Activated CD4-positive, alpha-beta T cell treated with anti-CD3 and anti-CD28 coated beads, Interleukin-2, amount 50 U/mL, for 16 hours (primary cell): ENCODE measurements at places on chromosomes 1 and 21.

- no peak for DNase-seq
Observed at GRCh38 chr1:195584870-195585624, 1023.2 kb downstream of the KCNT2 start.

- no peak for DNase-seq
Observed at GRCh38 chr1:177490036-177490639, 319.4 kb downstream of the BRINP2 start.

DNA sequence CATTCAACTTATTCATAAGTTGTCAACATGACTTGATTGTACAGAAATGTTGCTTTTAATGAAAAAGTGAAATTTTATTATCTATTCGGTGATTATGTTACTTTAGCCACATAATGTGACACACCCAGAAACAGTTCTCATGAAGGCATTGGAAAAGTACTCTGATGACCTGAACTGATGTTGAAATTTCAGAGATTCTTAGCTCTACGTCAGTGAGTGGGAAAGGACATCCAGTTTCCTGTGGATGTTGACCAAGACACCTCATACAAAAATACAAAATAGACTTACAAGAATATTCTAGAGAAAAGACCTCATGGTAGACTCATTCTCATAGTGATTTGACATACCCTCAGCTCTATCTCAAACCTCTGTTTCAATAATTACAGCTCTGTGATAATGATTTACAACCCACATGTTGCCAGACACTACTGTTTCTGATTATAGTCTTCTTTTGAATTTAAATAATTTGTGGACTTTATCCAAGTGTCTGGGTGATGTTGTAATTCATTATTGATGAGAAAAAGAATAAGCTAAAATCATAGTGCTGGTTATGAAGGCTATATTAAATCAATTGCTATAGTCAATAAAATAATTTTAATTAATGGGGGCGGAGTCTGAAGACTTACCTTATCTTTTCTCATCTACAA lies 37.3 kb downstream of the KCNK2 start:
- no peak for DNase-seq

DNA sequence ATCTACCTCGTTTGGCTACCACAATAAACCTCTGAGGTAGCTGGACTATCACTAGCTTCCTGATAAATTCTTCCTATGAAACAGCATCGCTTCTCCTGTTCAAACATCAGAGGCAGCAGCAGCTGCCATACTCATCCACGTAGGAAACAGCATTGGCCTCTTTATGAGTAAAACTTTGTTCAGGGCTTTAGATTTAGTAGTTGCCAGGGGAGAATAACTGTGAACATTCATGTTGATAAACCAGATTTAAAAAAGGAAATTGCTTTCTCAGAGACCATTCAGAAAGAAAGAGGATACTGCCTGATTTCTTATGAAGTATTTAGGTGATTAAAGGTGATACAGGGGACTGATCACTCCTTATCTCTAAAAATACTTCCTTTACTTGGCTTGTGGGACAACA lies 7.2 kb downstream of the CEP170 start:
- DNase-seq: no peak
